ENCODE measurements at places on chromosomes 6 and 20.

DNA sequence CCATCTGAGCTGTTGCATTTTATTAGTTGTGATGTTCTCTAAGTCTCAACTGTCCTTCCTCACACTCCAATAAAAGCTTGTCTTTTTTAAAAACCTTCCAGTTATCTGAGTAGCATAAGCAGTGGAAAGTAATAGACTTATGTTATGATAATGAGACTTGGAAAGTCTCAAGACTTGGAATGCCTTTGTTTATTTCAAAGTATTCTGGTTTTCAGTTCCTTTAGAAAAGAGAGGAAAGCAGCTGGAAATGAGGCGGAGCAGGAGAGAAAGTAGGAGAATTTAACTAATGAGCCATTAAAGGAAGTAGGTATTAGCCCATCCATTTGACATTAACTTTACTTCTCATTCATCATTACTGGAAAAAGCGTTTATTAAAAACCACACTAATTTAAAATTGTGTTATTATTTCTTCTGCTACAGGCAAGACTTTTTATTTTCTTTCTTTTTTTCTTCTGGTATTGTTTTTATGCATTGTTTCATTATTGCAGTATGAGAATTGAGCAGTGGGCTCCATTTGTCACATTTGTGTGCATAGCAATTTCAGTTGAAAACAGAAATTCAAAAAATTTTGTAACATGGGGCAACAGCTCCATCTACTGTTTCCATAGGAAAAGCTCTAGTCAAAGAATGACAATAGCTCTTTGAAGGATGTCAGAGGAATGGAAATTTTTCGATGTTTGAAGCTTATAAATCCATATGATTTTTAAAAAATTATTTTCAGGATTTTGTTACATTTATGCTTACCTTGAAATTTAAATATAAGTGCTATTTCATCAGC lies 194.8 kb downstream of the COL9A1 start:
- DNase-seq = no peak

- DNase-seq = no peak
Measured at GRCh38 chr6:132750455-132751248, 7.1 kb downstream of the VNN2 start.

DNA sequence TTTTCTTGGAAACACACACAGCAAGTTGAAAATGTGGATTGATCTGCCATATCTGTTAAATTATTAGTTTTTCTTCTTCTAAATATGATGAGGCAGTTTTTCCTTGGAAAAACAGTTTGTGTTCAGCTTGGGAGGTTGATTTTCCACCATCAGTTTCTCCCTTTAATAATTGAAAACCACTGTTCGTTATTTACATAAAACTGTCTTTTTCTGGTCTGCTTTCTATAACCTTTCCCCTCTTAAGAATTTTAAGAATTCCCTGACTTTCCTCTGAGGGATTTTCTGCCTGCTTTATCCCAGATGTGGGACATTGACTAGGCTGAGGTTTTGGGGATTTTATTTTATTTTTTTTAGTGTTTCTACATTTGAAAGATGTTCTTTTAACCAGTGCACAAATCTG lies 27.2 kb downstream of the DSE start:
- DNase-seq = no peak

- DNase-seq = peak; percentile 30
Measured at GRCh38 chr6:44386364-44386928, 1.1 kb upstream of the CDC5L start.

GRCh38 chr6:22699151-22699550 lies 129.8 kb downstream of the HDGFL1 start:
- no peak for DNase-seq

DNA sequence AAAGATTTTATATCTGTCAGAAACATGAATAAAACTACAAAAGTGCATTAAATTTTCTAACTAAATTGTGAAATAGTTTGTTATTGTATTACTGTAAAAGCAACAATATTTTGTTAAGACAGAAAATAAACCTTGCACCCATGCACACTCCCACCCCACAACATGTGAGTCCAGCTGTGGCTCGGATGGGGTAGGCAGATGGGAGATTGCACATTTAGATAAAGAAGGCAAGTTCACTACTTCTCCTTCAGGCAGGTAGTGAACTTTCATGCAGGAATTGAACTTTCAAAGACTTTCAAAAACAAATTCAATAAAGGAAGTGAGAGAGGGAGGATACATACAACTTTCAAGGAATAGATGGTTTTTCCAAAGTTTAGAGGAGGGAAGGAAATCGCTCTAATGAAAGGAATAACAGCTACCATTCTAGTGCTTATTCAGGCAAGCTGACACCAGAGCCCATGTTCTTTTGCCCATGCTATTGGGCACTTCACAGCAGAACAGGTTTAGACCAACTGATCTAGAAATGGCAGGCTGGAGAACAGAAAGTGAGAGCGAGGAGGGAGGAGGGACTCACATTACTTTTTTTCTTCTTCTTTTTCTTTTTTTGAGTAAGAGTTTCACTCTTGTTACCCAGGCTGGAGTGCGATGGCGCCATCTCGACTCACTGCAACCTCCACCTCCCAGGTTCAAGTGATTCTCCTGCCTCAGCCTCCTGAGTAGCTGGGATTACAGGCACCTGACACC lies 28.5 kb downstream of the SF3B5 start:
- no peak for DNase-seq

DNA sequence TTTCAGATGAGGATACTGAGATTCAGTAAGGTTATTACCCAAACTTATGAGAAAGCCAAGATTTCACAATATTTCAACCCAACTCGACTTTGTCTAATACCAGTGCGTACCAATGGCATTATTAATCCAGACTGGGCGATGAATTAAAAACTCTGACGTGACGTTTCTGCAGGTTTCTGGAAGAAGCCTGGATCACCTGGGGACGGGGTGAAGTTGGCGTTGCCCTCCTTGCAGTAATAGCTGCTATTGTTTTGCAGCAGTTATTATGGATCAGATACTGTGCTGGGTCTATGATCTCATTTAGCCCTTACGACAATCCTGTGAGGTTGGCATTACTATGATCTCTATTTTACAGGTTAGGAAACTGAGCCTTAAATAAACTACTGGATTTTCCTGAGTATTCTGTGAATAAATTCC lies 569 bp upstream of the CDC5L start:
- DNase-seq = no peak

DNA sequence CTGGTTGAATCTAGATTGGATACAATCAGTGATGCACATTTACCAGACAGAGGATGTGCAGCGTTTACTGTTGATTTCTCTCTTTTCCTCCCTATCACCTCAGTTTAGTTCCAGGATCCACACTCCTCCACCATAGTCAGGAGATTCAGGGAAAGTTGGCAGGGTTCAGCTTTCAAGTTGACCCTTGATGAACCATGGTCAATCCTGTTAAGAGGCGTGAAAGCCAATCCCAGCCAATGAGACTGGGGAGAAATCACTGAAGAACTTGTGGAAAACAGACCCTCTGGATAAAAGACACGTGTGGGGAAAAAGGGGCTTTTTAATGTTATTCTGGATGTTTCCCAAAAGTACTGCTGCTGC lies 19.2 kb upstream of the SCP2D1 start:
- no peak for DNase-seq

All from AG09319 (cell line).